Stimulated activated CD4-positive, alpha-beta T cell treated with anti-CD3 and anti-CD28 coated beads, Interleukin-4, amount 100 ng/mL, for 1 hour (primary cell): ENCODE measurements at places on chromosomes 5 and 9.

DNA sequence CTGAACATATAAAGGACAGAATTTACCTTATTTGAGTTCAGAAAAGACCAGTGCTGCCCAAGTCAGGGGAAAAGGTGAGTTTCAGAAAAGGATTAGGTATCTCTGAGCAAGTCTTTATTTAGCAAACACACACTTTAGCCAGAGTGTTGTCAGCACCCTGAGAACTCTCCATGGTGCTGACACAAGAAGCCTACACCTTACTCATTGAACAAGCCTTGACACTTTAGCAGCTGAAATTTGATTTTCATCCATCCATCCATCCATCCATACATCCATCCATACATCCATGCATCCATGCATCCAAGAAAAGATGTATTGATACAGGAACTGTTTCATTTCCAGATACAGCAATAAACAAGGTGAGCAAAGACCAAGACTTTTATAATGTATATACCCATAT is 311.2 kb downstream of the TRIM32 start:
- DNase-seq: no peak

GRCh38 chr9:27861887-27862286 is 288.6 kb upstream of the C9orf72 start:
- DNase-seq: no peak

DNA sequence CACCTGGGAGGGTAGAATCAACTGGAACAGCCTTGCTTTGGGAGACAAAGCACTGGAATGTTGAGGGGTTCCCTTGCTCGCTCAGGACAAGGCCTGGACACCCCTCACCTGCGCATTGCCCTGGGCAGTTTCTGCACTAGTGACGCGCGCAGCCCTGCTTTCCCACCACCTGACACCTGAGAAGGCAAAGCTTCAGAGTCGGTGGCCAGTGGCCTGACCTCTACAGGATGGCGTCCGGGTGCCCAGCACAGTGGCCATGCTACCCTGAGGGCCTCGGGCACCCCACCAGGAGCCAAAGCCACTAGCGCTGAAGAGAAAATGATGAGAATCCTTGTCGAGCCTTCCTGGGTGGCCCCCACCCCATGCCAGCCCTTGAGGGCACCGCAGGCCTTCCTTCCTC is 161.3 kb downstream of the OLFM1 start:
- no peak for DNase-seq

- no peak for DNase-seq
These were observed 130.0 kb downstream of the MVB12B start for GRCh38 chr9:126456441-126457174.

DNA sequence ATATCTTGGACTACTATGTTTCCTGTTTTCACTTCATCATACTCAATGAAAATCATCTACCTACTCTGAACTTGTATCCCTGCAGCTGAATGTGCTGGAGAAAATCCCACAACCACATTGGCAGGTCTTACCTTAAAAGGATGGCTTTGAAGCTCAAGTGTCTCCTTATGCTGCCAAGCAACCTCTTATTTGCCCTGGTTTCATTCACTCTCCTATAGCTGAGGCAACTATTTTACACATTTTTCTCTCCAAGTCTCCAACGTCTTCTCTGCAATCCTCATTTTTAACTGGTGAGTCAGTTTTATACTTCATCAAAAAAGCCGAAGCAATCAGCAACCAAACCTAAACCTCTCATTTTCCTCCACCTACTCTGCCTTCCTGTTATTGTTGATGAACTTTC is 49.7 kb downstream of the POU4F3 start:
- no peak for DNase-seq
